Endothelial cell of umbilical vein (primary cell): ENCODE measurements at places on chromosomes 16 and 17. TPM values are rescaled to one million over a fixed set of nuclear protein-coding genes. Genes with fewer than 3 reads are reported as not detected.
A peak's percentile ranks its signal among the peaks of the same experiment; 100 is the strongest.

- DNase-seq: peak; percentile 40
Observed at GRCh38 chr17:16304830-16305229, 48.4 kb downstream of the CENPV start.

Gene TMIGD1
- not detected in 2 replicates for total RNA-seq

GRCh38 chr17:34203018-34203638 is 52.0 kb upstream of the CCL2 start:
- DNase-seq: no peak

DNA sequence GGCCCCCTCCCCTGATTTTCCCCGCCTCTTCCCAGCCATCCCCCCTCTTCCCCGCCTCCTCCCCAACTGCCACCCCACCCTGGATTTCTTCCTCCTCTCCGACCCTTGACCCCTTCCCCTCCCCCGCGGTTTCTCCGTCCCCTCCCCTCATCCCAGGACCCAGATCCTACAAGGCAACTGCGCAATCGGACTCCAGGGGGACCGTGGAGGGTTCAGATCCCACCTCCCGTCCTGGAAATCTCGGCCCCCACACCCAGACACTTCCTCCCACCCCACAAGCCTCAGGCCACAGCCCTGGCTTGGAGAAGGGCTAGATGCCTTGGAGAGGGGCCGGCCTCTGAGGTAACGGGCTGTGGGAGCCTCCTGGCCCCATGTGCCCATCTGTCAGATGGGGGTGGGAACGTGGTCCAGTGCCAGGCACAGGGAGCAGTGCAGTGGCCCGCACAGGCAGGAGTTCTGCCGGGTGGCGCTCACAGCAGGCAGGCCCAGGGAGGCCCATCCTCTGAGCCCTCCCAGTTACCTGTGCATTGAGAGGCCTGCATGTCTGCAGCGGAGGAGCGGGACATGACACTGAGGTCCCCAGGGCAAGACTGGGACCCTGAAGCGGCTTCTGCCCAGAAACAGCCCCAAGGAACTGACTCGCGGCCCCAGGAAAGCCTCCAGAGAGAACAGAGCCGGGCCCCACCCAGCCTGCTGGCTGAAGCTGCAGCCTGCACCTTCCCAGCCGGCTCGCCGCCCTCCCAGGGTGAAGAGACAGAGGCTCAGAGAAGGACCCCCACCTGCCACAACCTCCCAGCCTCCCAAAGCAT is 16.7 kb downstream of the ZNF423 start:
- no peak for DNase-seq

- DNase-seq: no peak
Observed at GRCh38 chr17:70352834-70353233, 183.5 kb downstream of the KCNJ2 start.

DNA sequence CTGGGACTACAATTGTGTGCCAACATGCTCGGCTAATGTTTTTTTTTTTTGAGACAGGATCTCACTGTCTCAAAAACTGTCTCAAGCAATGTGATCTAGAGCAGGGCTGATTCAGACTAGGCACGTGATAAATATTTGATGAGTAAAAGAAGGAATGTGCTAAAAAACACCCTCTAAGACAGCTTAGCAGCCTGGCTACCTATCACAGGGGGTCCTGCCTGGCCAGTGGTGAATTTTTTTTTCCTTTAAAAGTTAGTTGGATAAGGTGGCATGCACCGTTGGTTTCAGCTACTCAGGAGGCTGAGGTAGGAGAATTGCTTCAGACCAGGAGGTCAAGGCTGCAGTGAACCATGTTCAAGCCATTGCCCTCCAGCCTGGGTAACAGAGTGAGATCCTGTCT is 14.8 kb upstream of the GPATCH8 start:
- DNase-seq: no peak

Gene KRT20
- not detected in 2 replicates for total RNA-seq

GRCh38 chr17:48444516-48445247 is 14.7 kb upstream of the SKAP1 start:
- DNase-seq: no peak

DNA sequence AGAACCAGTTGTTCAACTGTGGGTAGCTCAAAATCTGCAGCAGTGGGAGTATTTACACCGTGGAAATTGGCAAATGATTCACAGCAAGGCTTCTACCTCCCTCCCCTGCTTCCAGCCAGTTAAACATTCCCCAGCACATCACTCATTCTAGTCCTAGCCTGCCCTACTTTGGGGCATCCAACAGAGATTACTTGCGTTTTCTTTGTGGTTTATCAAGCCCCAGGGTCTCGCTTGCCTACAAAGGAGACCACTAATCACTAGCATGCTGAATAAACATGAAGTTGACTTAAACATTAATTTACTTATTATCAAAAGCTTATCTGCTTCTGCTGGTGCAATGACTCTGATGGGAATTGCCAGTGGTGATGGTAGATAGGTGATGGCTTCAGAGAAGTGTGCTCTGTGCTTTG is 94.5 kb downstream of the MARF1 start:
- DNase-seq: no peak

DNA sequence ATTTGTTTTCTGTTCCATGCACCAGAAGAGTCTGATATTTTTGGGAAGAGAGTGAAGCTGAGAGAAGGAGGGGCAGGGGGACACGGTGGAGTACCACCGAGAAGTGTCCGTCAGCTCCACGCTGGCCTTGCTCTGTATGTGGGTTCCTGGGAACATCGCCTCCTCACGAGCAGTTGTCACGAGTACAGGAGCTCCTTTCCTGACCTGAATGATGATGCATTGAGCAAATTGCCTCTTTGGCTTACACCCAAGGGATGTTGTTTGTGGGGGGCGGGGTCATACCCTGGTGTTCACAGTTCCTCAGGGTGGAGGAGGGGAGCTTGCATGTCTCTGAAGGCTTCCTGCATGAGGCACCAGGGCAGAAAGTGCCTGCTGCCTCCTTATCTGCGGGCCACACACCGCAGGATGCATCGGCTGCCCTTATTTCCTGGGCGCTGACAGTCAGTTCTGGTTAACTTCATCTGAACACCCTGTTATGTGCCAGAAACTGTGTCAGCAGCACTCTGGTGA is 36.2 kb downstream of the RGS9 start:
- peak; percentile 54 for DNase-seq

Gene GFAP
- total RNA-seq: 0.42 TPM in 1 of 2 replicates, not detected in the other

Gene FBXO39
- 0.20 and 0.99 TPM in 2 replicates for total RNA-seq

- DNase-seq: peak; percentile 72
Observed at GRCh38 chr16:63461248-63461841, 1425.1 kb upstream of the CDH8 start.

Gene CCL7
- not detected in 2 replicates for total RNA-seq

GRCh38 chr17:40151414-40151963 is 11.2 kb downstream of the CASC3 start:
- no peak for DNase-seq

GRCh38 chr16:78485188-78485916 is 385.9 kb downstream of the WWOX start:
- DNase-seq: no peak

Gene VMO1
- not detected in 2 replicates for total RNA-seq

Gene ZCCHC14
- total RNA-seq: 30.9 and 34.0 TPM in 2 replicates

Gene INCA1
- total RNA-seq: 0.71 and 1.0 TPM in 2 replicates

GRCh38 chr16:74716355-74716754 is 15.7 kb upstream of the MLKL start:
- DNase-seq: no peak

DNA sequence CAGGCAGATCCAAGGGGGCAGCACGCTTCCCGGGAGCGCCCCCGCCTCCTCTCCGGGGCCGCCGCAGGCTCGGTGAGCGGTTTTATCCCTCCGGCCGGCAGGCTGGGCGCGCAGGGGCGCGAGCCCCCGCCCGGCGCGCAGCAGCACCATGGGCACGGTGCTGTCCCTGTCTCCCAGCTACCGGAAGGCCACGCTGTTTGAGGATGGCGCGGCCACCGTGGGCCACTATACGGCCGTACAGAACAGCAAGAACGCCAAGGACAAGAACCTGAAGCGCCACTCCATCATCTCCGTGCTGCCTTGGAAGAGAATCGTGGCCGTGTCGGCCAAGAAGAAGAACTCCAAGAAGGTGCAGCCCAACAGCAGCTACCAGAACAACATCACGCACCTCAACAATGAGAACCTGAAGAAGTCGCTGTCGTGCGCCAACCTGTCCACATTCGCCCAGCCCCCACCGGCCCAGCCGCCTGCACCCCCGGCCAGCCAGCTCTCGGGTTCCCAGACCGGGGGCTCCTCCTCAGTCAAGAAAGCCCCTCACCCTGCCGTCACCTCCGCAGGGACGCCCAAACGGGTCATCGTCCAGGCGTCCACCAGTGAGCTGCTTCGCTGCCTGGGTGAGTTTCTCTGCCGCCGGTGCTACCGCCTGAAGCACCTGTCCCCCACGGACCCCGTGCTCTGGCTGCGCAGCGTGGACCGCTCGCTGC is 832 bp downstream of the CDK5R1 start:
- DNase-seq: peak; percentile 24

GRCh38 chr17:65099941-65100315 is 37.2 kb upstream of the RGS9 start:
- DNase-seq: no peak

DNA sequence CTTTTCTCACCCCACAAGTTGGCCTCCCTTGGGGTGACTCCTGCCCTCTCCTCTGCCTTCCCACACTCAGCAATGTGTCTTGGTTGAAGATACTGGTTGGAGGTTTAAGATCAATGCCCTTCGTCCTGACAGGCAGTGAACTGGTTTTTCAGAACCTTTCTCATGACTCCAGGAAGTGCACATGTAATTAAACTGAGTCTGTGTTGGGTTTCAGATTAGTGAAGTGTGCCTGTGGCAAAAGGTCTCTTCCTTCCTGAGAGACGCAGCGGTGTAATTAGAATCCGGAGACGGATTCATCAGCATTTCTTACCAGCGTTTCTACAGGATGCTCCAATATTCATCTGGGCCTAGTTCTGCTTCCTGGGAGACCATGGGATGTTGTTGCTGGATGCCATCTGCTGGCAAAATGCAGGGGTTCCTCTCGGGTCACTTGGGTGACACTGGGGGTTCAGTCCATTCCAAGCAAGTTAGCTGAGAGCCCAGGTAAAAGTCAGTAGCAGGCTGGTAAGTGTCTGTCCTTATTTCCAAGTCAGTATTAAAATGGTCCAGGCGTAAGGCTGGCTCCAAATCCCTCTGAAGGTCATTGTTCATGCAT is 233.3 kb downstream of the XYLT1 start:
- DNase-seq: no peak
